ENCODE measurements at places on chromosomes 7 and 10. TPM values are rescaled to one million over a fixed set of nuclear protein-coding genes. Genes with fewer than 3 reads are reported as not detected.

Gene XRCC2
- total RNA-seq = 0.74 TPM

Gene VSIR
- 14.5 TPM for total RNA-seq

Gene CAV1
- 142 TPM for total RNA-seq

Gene AKR1C8
- not detected for total RNA-seq

Gene DEPP1
- 47.3 TPM for total RNA-seq

GRCh38 chr10:101330631-101331225 lies 23.2 kb upstream of the BTRC start:
- no peak for DNase-seq

DNA sequence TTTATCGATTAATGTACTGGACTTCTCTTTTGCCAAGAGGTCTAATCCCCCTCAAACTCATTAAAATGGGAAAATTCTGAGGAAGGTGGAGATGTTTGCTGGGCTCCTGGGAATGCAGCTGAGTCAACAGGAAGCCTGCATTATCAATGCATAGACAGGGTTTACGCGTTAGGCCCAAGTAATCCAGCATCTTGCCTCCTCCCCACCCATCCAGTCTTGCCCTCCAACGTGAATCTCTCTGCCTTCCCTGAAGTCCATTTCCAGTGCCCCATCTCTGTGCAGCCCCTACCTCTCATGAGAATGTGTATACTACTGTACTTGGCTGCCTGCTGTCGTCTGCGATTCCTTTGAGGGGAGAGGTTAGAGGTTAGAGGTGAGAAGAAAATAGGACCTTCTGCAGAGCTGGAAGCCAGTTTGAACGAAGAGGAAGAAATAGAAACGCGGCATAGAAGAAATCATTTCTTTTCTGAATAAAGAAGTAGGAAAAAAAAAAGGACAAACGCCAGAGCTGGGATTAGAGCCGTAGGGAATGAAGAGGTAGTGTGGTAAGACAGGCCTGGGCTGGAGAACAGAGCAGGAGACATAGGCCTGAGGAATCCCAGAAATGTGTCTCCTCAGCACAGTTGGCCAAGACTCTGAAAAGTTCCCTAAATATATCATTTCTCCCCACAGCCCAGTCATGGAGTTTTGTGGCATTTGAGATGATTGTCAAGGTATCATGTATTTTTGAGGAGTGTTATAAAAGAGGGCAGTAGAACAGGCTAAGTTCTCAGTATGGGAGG lies 75.6 kb downstream of the MYOF start:
- DNase-seq = no peak

Measured in lower leg skin (tissue), 4 donors.